CD4-positive, alpha-beta memory T cell (primary cell): ENCODE measurements at places on chromosomes 5 and 9. TPM values are rescaled to one million over a fixed set of nuclear protein-coding genes. Genes with fewer than 3 reads are reported as not detected.

The IL13 gene
- total RNA-seq: not detected

- H3K27me3 ChIP-seq: peaks cover 7% of the 10 kb centered on the region
- H3K27ac ChIP-seq: no peak overlapping the region
- H3K4me3 ChIP-seq: no peak overlapping the region
- H3K36me3 ChIP-seq: no peaks in the 10 kb centered on the region
Measured at GRCh38 chr5:135829179-135829578, 5.3 kb upstream of the SLC25A48 start.

GRCh38 chr9:133990366-133991213 is 1.5 kb downstream of the VAV2 start:
- no peaks in the 10 kb centered on the region for H3K27me3 ChIP-seq
- DNase-seq: no peak
- H3K4me3 ChIP-seq: no peak overlapping the region
- peaks cover 16% of the 10 kb centered on the region for H3K4me1 ChIP-seq

DNA sequence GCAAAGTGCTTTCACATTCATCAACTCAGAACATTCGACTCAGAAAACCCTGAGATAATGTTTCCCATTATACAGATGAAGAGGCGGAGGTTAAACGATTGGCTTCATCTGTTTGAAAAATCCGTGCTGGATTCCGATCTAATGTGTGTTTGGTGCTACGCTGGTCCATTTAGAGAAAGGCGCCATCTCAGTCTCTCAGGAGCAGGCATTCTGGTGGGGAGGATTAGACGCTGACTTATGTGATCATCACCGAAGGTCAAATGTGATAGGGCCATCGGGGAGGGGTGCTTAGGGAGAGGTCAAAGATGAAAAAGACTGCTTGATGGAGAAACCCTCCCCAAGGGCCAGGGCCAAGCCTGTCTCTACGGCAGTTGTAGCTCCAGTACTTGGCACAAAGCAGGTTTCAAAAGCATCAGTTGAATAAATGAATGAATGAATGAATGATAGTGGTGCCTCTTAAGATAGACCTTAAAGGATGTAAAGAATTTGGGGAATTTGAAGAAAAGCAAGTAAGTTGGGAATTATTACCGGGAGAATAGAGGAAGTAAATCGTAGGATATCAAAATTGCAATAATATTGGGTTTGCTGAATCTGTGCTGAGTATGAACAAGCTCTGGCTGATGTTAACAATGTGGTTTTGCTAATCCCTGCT is 160.6 kb upstream of the SHB start:
- no peak for DNase-seq
- no peak overlapping the region for H3K4me3 ChIP-seq
- H3K27ac ChIP-seq: no peak overlapping the region
- no peaks in the 10 kb centered on the region for H3K36me3 ChIP-seq

- H3K4me3 ChIP-seq: no peak within 1 kb of the TSS
- no peaks in the 10 kb centered on the region for H3K36me3 ChIP-seq
- no peaks in the 10 kb centered on the region for H3K4me1 ChIP-seq
- H3K27me3 ChIP-seq: no peaks in the 10 kb centered on the region
- no peak for DNase-seq
Measured at GRCh38 chr9:121050128-121050988, at the start of gene C5. Gene C5, minus strand, starts transcription at chr9:121050275. Its CDS starts 29 bp downstream, at chr9:121050246.

- no peaks in the 10 kb centered on the region for H3K4me1 ChIP-seq
- no peak overlapping the region for H3K27ac ChIP-seq
- DNase-seq: no peak
Measured at GRCh38 chr5:54821445-54822323, 163.7 kb downstream of the ESM1 start.

The TAF11L8 gene
- total RNA-seq: not detected

- H3K27me3 ChIP-seq: peaks cover 22% of the 10 kb centered on the region
- no peak overlapping the region for H3K4me3 ChIP-seq
- no peaks in the 10 kb centered on the region for H3K36me3 ChIP-seq
- H3K4me1 ChIP-seq: peaks cover 17% of the 10 kb centered on the region
Measured at GRCh38 chr9:114154600-114155102, 686 bp upstream of the COL27A1 start.

DNA sequence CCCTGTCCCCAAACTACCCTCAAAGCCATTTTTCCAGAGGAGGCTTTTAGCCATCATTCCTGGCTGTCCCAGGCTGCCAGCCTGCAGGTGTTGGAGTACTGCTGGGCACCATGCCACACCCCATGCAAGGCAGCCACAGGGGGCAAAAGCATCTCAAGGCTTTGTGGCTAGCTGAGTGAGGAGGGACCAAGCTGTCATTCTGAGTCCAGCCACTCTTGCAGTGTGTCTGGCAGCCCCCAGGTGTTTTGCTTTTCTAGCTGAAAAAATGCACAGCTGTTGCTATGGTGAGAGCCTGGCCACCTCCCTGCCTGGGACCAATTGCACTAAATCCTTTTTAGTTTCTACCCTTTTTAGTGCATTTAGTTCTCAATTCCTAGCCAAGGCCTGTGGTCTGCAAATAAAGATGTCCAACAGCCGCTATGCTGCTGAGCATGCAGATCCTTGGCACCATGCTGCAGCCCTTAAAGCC is 50.4 kb upstream of the PTGS1 start:
- peaks cover 22% of the 10 kb centered on the region for H3K36me3 ChIP-seq
- no peak for DNase-seq
- no peaks in the 10 kb centered on the region for H3K27me3 ChIP-seq
- H3K4me1 ChIP-seq: no peaks in the 10 kb centered on the region

DNA sequence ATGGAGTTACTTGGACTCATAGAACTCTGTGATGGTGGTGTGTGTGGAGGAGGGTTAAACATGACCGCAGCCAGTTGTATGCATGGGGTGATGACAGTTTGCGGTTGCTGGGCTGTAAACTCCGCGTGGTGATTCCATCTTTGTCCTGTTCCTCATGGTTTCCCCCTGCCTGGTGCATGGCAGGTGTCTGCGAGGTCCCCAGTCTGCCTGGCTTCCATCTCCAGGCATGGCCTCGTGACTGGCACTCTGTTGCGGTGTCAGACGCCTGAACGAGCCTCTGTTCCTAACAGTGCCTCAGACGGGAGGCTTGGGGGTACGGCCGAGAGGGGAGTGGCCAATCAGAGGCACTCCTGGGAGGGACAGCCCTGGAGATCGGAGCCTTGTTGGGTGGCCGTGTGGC is 33.9 kb upstream of the SH3PXD2B start:
- H3K27me3 ChIP-seq: no peaks in the 10 kb centered on the region
- no peak overlapping the region for H3K27ac ChIP-seq
- H3K4me1 ChIP-seq: no peaks in the 10 kb centered on the region
- DNase-seq: no peak

DNA sequence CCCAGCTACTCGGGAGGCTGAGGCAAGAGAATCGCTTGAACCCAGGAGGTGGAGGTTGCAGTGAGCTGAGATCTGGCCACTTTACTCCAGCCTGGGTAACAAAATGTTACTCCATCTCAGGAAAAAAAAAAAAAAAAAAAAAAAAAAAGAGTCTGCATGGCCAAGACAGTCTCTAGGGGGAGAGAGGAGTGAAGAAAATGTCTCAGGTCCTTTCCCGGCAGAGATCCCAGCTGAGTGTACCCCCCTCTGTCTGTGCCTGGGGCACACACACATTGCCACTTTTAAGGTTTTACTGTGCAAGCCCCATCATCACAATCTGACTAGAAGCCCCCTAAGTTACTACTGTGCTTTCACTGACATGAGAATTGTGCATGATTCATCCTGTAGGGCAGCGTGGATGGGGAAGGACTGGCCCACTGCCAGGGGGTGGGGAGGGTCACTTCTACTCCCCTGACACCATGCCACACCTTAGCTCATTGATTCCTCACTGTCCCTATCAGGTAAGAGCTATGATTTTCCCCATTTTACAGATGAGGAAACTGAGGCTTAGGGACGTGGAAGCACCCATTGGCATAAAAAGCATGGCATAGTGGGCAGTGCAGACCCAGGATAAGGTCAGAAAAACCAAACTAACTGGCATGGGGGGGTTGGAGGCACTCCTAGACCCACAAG is 102.3 kb upstream of the LARP1 start:
- no peak overlapping the region for H3K27ac ChIP-seq
- DNase-seq: no peak
- H3K36me3 ChIP-seq: no peaks in the 10 kb centered on the region
- H3K27me3 ChIP-seq: no peaks in the 10 kb centered on the region

DNA sequence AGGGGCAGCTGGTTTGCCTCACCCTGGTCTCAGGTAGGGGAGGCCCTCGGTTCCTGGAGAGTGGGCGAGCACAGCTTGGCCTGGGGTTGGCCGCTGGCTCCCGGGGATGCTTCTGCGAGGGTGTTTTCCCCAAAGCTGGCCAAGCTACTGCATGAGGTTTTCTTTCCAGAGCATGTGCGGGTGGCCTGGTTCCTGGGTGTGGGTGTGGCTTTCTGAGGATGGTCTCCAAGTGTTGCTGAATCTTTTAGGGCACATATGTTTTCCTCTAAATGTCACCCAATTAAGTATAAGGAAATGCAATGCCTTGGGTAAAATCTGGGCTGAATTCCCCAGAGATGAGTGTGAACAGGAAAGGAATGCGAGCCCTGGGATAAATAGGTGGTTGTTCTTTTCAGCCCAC is 115.8 kb upstream of the ICE1 start:
- no peaks in the 10 kb centered on the region for H3K36me3 ChIP-seq
- DNase-seq: no peak
- no peak overlapping the region for H3K27ac ChIP-seq
- H3K27me3 ChIP-seq: no peaks in the 10 kb centered on the region
- H3K4me1 ChIP-seq: no peaks in the 10 kb centered on the region
- H3K4me3 ChIP-seq: no peak overlapping the region

DNA sequence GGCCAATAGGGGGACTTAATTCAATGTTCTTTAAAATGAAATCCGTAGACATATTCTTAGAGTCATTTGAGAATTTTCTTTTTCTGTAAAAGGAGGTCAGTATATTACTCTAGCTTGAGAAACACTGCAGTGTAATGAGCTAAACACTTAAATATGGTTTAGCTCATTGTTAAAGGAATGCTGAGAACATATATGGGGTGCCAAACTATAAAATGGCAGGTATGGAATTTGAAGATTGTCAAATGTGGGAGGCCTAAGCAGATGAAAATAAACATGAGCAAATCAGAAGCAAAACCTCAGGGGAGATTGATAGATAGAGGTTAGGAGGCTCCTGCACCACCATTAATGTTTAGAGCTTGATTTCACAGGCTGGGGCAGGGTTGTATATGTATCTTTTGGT is 57.9 kb downstream of the STX17 start:
- no peaks in the 10 kb centered on the region for H3K27me3 ChIP-seq
- H3K36me3 ChIP-seq: peaks cover 23% of the 10 kb centered on the region
- no peak overlapping the region for H3K27ac ChIP-seq
- no peak overlapping the region for H3K4me3 ChIP-seq

The GGTA1 gene
- total RNA-seq: not detected

The ITGA1 gene
- 5.8 TPM for total RNA-seq

GRCh38 chr9:117268847-117269446 is 145.9 kb downstream of the ASTN2 start:
- no peaks in the 10 kb centered on the region for H3K4me1 ChIP-seq
- no peaks in the 10 kb centered on the region for H3K36me3 ChIP-seq
- H3K27me3 ChIP-seq: no peaks in the 10 kb centered on the region
- no peak overlapping the region for H3K4me3 ChIP-seq

The THBS4 gene
- total RNA-seq: 0.47 TPM

GRCh38 chr5:28523888-28524635 is 1485.7 kb upstream of the CDH9 start:
- H3K4me1 ChIP-seq: no peaks in the 10 kb centered on the region
- no peaks in the 10 kb centered on the region for H3K27me3 ChIP-seq
- H3K36me3 ChIP-seq: no peaks in the 10 kb centered on the region
- H3K27ac ChIP-seq: no peak overlapping the region
- H3K4me3 ChIP-seq: no peak overlapping the region

- H3K27me3 ChIP-seq: no peaks in the 10 kb centered on the region
- H3K4me3 ChIP-seq: no peak overlapping the region
- no peaks in the 10 kb centered on the region for H3K36me3 ChIP-seq
- no peak for DNase-seq
- H3K4me1 ChIP-seq: no peaks in the 10 kb centered on the region
Measured at GRCh38 chr9:6089300-6089699, 73.9 kb upstream of the RANBP6 start.

DNA sequence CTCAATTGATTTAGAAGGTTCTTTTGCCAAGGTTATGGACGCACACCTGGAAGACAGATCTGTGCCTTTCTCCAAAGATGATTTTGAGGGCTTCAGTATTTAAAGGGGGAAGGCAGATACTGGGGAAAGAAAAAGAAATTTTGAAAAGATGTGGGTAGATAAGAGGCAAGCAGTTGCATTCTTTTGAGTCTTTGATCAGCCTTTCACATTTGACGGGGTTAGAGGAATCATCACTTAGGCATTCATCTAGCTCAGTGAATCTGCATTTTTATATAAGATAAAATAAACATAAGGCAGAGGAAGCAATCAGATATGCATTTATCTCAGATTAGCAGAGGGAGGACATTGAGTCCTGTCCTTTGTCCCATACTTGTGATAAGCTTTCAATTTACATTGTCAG is 243.4 kb upstream of the RAI14 start:
- DNase-seq: no peak
- no peaks in the 10 kb centered on the region for H3K4me1 ChIP-seq
- no peaks in the 10 kb centered on the region for H3K27me3 ChIP-seq

DNA sequence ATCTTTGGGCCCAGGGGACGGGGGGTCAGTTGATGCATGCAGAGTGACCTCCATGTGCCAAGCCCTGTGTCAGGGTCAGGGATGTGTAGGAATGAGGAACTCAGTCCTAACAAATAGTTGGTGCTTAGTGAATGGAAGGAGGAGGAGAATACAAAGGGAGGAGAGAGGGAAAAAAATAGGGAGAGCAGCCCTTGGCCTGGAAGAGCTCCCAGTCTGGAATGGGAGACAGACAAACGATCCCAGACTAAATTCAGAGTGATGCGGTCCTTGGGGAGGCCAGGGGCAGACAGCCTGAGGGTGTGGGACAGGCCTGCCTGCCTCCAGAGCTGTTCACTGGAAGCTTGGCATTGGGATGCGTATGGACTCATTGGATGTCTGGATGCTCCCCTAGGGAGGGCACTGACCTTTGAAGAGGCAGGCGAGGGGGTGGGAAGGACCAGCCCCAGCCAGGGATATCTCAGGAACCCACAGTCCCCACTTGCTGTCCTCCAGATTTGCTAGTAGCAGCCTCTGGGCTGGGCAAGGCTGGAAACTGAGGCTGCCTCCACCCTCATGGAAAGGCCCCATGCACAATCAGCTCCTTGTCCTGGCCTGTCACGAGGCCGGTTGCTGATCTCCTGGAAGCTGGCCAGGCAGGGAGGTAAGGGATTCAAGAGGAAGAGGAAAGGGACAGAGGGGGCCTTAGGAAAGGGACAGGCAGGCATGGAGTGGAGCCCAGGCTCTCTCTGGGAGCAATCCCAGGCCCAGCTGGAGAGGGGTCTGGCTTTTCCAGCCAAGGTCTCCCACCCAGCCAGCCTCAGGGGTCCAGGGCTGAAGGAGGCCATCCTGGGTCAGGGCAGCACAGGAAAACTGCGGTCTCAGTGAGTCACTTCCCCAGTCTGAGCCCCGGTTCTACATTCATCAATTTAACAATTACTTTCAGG is 69.0 kb upstream of the GGTA1 start:
- H3K4me1 ChIP-seq: no peaks in the 10 kb centered on the region
- H3K36me3 ChIP-seq: no peaks in the 10 kb centered on the region
- H3K27me3 ChIP-seq: no peaks in the 10 kb centered on the region
- no peak overlapping the region for H3K4me3 ChIP-seq
- DNase-seq: no peak

The ADAMTSL2 gene
- 0.09 TPM for total RNA-seq

The SOX30 gene
- total RNA-seq: 0.14 TPM

The TICAM2 gene
- total RNA-seq: 1.3 TPM

The CDO1 gene
- 1.1 TPM for total RNA-seq

The ENTREP1 gene
- 0.20 TPM for total RNA-seq

- H3K36me3 ChIP-seq: no peaks in the 10 kb centered on the region
- H3K27me3 ChIP-seq: no peaks in the 10 kb centered on the region
- H3K4me1 ChIP-seq: no peaks in the 10 kb centered on the region
- no peak for DNase-seq
- no peak overlapping the region for H3K4me3 ChIP-seq
Measured at GRCh38 chr5:169547508-169547907, 36.1 kb upstream of the SPDL1 start.

The KCNV2 gene
- total RNA-seq: not detected

The GARIN3 gene
- total RNA-seq: not detected

The FOXD4L6 gene
- total RNA-seq: not detected

The CCNO gene
- not detected for total RNA-seq
